ENCODE measurements at places on chromosomes 6 and 20. TPM values are rescaled to one million over a fixed set of nuclear protein-coding genes. Genes with fewer than 3 reads are reported as not detected.

The PERP gene
- total RNA-seq = 1.1 TPM

The DUSP15 gene
- total RNA-seq = 3.2 TPM

The NANP gene
- 5.1 TPM for total RNA-seq

The SNAP25 gene
- not detected for total RNA-seq

The TNFAIP3 gene
- total RNA-seq = 229 TPM

The PRPH2 gene
- total RNA-seq = not detected

The SYNGAP1 gene
- total RNA-seq = 9.2 TPM

The TAF4 gene
- 19.5 TPM for total RNA-seq

The MROH8 gene
- 1.5 TPM for total RNA-seq

The RIPK1 gene
- 6.4 TPM for total RNA-seq

The NHSL1 gene
- total RNA-seq = 2.7 TPM

The STX11 gene
- total RNA-seq = 23.2 TPM

The C20orf144 gene
- 0.11 TPM for total RNA-seq

The WFDC8 gene
- not detected for total RNA-seq

GRCh38 chr20:10739566-10739965, 65.8 kb upstream of the JAG1 start:
- DNase-seq = no peak

DNA sequence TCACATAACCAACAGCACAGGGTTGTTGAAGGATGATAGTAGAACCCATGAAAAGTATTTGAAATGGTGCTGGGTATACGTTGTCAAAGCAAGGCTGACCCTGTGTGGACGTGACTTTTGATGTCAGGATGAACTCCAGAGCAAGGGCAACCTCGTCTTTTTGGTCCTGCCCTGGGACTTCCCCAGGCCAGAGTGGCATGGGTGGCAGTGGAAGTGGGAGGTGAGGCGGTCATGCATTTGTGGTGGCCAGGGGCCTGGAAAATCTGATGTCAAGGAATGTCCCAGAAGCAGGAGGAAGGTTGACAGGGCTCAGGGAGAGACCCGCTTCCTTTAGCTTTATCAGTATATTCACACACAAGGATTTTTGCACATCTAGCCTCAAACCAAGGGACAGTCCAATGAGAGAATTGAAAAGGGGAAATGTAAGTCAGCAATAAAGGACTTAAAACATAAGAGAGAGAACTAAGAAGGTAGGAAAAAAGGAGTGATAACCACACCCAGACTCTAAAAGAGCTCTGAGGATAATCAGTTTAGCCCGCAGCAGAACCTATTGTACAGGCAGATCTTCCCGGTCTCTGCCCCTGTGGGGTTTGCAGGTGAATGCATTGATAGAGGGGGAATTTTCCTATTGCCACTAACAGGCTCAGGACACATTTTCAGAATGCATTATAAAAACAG, 98.8 kb upstream of the HDGFL1 start:
- DNase-seq = peak; percentile 9

DNA sequence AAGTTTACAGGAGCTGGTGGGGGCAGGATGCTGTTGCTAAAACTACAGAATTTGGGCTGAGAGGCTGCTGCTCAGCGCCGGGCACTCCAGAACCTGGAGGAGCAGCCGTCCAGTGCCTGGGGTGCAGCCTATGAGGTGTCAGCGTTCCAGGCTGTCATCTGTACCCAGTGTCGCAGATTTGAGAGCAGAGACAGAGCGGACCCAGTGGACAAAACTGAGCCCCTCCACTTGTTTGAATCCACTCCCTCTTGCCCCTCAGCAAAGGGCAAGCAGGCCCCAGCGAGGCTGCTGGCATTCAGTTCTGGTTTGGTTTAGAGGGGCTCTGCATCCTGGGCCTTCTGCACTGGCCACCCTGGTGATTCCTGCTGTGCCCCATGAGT, 144.3 kb downstream of the TBC1D7 start:
- no peak for DNase-seq

DNA sequence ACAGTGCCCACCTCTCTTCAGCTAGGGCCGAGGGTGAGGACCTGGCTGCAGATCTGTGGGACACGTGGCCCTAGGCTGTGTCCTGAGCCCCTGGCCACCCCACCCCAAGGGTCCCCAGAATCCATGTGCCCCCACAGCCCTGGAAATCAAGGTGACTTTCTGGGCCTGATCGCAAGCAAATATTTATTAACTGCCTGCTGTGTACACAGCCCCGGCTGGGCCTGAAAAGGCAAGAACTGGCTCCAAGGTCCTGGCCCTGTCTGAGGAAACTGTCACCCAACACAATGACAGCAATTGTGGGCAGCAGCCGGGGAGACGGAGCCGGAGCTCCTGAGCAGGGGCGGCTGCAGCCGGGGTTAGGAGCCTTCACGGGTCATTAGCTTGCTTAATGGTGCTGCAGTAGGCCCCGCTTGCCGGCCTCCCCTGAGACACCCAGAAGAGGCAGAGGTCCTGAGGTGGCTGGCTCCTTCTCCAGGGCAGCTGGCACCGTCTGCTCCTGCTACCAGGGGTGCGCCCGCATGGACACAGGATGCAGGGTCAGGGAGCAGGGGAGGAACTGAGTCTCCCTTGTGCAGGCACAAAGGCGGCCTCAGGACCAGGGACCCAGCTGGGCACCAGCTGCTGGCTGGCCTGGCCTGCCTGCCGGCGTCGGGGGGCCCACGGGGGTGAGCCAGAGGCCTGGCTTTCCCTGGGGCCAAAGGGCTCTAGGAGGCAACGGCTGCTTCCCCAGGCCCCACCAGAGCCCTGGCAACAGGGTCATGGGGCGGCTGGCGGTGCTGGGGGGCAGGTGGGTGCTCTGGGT, 24.1 kb downstream of the NPEPL1 start:
- no peak for DNase-seq

DNA sequence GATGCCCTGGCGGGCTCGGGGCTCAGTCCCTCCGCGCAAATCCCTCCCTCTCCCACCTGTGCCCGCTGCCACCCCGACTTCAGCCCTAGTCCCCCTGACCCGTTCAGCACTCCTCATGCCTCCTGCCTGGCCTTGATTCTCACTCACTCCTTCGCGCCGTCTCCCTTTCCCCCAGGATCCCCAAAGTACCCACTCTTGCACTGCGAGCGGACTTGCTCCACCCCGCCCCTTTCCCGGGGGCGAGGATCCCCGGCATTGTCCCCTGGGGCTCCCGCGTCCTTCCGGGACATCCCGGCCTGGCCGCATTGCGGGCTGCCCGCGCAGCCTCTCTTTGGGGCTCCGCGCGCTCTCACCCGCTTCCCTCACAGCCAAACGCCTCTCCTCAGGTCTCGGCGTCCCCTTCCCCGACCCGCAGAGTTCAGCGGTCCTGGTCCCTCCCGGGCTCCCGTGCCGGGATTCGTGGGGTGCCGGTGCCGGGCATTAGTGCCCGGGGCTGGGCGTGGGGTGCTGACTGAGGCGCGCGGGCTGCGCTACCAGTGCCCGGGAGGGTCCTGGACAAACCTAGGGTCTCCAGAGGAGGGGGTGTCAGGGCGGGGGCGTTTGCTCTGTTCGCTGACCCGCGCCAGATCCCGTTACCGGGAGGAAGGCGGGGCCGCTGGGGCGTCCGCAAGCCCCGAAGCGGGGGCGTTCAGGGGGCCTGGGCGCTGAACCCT, 45.5 kb upstream of the SUPT3H start:
- no peak for DNase-seq

DNA sequence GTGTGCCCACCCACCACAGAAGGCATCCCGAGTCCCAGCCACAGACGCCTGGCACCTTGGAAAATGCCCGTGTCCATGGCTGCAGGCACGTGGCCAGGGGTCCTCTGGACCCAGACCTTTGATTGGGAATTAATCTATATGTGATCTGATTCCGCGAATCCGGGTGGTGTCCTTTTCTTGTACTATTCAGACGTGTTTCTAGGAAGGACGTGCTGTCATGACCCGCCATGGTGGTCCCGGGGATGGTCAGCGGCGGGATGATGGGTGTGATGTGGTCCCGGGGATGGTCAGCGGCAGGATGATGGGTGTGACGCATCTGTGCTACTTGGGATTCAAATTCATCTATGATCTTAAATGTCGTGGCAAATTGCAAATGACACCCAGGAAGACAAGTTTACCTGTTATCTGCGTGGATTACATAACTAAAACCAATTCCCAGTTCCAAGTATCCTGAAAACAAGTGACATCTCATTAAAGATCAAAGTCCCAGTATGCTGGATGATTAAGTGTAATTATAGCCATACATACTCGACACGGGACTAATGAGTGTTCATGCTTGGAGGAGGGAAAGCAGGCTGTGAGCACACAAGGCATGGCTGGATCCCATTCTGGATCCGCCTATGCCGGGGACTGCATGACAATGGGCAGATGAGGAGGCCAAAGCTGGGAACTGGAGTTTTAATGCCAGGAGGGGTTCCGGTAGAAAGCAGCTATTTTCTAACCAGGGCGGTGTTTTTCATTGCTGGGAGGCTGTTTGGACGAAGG, 256.5 kb downstream of the TAF4 start:
- no peak for DNase-seq

DNA sequence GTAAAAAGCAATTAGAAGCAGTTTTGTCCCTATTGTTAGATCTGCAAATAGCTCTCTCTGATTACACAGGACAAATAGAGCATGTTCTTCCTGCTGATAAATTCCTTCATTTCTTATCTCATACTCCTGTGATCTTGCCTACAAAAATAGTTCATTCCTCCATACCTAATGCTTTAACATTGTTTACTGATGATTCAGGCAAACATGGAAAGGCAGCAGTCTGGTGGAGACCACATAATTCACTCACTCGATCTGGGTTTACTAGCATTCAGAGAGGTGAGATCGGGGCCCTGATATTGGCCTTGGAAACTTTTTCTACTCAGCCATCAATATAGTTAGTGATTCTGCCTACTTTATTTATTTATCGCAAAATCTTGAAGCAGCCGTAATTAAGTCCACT, 20.2 kb downstream of the HLA-DPA1 start:
- DNase-seq = no peak

- DNase-seq = no peak
These were observed 82.3 kb downstream of the CEBPB start for GRCh38 chr20:50272724-50273446.

GRCh38 chr6:24910961-24911725, 24.6 kb downstream of the RIPOR2 start:
- DNase-seq = no peak

GRCh38 chr6:143074670-143075318, 14.1 kb downstream of the AIG1 start:
- no peak for DNase-seq

GRCh38 chr6:6861351-6861894, 246.3 kb upstream of the RREB1 start:
- no peak for DNase-seq

GRCh38 chr20:8601542-8601912, 467.4 kb upstream of the PLCB4 start:
- peak; percentile 56 for DNase-seq

DNA sequence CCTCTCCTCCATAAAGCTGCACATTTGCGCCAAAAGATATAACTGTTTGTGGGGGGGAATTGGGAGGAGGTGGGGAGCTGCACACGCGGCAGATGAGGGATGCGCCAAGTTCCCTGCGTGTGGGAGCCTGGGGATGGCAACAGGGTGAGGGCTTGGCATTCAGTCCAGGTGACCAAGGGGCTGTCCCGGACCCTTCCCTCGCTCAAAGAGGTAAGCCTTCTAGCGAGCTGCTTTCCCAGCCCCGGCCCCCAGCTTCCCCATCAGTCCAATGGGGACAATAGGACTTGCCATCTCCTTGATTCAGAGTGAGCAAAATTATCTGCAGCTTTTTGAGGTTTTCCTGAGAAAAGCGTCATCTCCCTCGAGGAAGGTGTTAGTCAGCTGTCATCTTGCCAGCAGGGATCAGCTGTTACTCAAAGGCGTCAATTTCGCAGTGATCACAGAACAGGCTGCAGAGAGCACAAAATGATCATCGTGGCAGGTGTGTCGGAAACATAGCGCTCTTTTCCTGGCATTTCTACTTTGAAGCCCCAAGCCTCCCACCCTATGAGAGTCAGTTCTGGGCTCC, 21.3 kb downstream of the ZNF831 start:
- DNase-seq = no peak

DNA sequence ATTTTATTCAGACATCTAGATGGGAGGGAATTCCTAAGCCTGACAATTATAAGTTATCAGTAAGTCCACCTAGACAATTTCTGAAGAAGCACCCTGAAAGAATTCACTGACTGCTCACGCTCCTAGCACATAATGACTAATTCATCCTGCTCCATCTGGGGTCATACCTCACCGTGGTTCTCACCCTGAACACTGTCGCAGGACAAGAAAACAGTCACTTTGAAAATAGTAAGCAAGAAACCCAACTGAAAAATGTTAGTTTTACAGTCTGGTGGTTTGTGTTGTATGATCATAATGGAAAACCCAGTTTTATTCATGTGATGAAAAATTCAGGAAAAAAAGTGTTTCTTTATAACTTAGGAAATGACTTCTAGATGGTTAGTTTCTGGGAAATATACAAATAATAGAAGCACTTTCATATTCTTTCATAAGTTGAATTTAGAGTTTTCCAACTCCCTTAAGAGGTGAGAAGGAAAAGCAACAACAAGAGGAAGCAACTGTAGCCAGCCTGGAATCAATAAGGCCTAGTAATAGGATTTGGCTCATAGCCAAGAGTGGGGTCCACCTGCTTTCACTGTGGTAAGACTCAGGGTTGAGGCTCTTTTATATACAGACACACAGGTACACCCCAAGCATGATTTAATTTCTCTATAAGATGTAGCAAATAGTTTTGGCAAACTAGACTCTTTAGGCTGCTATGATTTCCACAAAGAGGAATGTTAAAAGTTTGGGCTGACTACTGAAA, 94.1 kb downstream of the HIVEP2 start:
- DNase-seq = peak; percentile 64

DNA sequence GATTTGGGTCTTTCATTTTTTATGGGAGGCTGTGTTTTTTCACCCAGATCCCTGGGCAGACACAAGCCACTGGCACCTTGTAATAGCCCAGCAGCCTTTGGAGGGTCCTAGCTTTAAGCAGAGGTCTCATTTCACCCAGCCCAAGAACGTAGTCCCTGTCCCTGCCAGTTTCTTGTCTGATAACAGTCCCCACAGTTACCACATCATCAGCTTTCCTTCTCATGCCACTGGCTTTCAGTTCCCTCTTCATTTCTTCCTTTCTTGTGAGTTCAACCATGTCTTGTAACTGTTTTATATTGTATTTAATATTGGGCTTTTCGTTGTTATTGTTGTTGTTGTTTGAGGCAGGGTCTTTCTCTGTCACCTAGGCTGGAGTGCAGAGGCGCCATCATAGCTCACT, 10.6 kb downstream of the PNPLA1 start:
- no peak for DNase-seq

DNA sequence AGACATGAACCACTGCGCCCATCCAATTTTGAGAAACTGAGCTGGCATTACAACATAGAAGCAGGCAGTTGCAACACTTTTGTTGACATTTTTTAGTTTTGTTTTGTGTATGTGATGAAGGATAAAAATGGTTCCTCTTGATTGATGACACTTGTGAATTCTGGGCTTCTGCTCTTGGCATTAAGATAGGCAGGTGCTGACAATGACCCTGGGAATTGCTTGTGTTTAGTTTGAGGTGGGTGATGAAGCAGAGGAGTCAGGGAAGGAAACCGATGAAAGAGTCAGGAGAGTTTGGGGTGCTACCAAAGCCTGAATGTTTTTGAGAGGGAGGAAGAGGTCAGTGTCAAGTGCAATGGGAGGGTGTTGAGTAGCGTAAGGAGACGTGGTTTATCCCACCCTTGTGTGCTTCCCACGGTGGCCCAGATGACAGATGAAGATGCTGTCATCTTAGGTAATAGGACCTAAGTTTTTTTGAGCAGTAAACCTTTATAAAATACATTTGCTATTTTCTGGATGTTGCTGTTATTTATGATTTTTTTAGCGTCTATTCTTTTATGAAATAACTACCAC, 19.4 kb downstream of the CDS2 start:
- DNase-seq = no peak

All from GM12878 (cell line).